ENCODE measurements at places on chromosomes 2 and 18.

GRCh38 chr2:168490015-168490874 lies 34.2 kb downstream of the CERS6 start:
- peak; percentile 7 for DNase-seq

- no peak for DNase-seq
Measured at GRCh38 chr2:155830351-155830750, 502.2 kb downstream of the NR4A2 start.

- DNase-seq, result peak; percentile 84
Measured at GRCh38 chr2:85106489-85107180, 26.6 kb upstream of the TCF7L1 start.

DNA sequence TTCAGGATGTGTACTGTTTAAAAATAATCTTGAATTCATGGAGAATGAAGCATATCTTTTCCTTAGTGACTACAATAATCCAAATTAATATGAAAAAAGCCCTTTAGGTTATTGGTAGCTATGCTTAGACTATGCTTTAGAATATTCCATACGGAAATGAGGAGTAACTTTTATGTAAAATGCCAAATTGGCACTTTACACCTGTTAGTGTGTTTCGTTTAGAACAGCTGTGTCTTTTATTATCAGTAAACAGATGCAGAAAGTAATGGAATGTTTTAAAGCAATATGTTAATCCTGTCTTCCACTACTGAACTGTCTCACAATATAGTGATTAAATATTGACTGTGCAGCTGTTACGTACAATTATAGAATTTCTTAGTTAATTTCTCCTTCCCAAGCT lies 129.6 kb downstream of the PMS1 start:
- no peak for DNase-seq

DNA sequence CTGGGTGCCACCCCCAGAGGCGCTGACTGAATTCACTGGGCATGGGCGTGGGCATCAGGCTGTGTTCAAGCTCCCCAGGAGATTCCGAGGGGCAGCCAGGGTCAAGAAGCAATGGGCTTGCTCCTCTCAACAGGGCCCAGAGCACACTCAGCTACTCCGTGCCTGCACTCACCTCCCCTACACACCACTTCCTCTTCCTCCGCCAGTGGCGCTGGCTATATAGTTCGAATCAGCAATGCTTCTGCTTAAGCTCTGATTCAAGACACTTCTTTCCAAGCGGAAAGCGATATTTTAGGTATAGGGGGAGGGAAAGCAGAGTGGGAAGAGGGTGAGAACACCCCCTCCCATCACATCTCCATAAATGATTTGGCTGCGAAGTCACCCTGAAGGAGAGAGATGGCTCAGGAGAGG lies 42.1 kb downstream of the CRACDL start:
- DNase-seq, result no peak

DNA sequence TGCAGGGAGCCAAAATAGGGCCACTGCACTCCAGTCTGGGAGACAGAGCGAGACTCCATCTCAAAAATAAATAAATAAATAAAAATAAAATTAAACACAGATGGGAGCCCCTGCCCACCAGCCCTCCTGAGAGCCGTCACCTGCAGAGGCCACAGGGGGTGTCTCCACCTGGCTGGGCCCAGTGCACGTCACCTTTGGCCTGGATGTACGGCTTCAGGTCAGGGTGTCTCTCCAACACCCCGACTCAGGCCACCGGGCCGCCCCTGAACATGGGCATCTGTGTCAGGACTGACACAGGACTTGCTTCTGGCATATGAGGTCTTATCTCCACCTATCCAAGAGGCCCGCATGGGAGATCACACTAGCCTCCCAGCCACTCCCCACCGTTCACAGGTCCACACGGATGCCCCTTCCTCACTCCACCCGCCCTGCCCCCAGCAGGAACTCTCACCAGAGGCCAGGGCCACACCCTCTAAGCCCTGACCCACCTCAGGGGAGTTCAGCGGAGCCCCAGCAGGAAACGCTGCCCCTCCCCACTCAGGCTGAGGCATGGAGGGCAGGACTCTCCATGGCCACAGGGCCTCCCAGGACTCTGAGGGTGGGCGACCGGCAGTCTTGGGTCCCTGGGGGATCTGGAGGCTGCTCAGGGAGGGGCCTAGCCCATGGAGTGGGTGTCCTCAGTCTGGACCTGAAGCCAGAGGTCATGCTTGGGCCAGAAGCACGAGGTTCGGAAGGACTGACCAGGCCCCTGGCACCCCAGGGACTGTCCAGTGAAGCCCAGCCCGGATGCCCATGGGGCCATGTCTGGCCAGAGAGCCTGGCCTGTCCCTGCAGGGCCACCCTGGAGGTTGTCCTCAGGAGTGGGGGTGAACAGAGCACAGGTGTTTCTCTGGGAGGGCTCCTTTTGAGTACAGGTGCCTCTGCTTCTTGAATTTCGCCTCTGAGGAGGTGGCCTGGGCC lies 1.6 kb upstream of the CROCC2 start:
- DNase-seq, result no peak

DNA sequence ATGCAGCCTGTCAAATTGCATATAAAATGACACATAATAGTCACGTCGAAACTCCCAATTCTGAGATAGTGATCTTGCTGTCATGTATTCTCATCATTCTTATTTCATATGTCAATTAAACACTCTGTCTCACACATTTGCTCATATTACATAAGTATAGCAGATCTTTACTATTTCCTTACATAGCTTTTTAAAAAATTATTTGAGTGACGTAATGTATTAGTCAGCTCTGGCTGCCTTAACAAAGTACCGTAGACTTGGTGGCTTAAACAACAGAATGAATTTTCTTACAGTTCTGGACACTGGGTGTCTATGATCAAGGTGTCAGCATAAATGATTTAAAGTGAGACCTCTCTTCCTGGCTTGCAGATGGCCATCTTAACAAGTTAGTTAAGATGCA lies 1032.3 kb upstream of the NRXN1 start:
- DNase-seq, result no peak

GRCh38 chr2:130345611-130346010 lies 2.9 kb downstream of the IMP4 start:
- no peak for DNase-seq

- no peak for DNase-seq
Measured at GRCh38 chr18:35027206-35027605, 14.0 kb upstream of the MAPRE2 start.

DNA sequence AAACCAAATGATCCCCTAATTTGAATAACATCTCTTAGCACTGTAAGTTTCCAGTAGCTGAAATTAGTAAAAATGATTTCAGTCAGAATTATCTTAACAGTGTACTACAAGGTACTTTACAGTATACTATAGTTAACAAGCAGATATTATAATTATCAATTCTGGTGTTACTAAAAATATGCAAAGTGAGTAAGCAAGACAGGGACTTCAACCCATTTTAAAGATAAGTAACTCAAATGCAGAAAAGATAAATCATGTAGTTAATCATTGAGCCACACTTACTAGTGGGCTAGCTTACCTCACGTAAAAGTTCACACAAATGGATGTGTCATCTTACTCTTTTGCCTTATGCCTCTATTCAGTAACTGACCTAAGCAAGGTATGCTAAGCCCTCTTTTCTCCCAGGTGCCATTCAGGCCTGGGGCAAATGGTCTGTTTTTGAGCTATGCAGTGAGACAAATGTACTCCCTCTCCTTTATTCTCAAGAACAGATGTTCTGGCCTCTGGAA lies 101.0 kb downstream of the NBAS start:
- DNase-seq, result no peak

- no peak for DNase-seq
Measured at GRCh38 chr2:121121661-121122060, 163.3 kb downstream of the TFCP2L1 start.

- no peak for DNase-seq
Measured at GRCh38 chr2:204670756-204671155, 125.5 kb downstream of the PARD3B start.

- no peak for DNase-seq
Measured at GRCh38 chr2:121519153-121519552, 11.5 kb upstream of the RNU4ATAC start.

DNA sequence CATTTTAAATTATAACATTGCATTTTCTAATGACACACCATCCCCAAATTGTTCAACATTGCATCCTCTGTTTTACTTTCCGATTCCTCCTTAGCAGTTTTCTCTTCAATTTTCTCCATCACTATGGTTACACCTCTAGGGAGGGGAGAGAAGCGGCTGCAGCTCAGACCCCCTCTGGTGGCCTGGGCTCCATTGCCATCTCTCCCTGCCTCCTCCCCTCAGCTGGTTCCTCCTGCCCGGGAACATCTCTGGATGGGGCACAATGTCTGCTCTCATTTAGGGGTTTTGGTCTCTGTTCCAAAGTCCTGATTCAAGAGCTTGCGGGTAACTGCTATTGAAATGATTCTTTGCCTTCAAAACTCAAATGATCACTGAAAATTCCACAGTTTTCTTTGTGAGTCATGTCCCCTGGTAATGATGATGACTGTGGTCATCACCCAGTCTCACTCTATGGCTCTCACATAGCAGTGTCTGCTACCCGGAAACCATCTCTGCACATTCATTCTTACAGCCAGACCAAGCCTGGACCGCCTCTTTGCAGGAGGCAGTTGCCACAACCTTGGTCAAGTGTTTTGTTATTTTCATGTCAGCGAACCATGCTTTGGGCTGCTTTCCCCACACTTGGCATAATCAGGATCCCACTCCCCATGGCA lies 263.9 kb downstream of the ALPK2 start:
- DNase-seq, result no peak

GRCh38 chr18:36661999-36662398 lies 166.8 kb downstream of the TPGS2 start:
- DNase-seq, result peak; percentile 15

DNA sequence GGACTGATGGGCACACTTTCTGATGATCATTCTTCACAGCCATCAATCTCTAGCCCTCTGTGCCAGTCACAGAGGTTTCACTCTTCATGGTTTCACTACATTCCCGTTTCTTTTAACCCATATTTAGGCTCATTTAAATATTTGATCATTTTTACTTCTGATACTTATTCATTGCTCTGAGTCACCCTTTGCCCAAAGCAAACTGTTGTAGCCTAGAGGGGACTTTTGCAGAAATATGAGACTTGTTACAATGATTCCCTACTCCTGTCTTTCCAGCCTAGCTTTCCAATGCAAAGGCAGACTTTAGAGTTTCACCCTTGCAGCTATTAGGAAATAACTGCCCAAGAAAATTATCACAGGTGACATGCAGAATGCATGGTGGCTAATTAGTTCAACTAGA lies 444.2 kb downstream of the PTPRM start:
- DNase-seq, result no peak

DNA sequence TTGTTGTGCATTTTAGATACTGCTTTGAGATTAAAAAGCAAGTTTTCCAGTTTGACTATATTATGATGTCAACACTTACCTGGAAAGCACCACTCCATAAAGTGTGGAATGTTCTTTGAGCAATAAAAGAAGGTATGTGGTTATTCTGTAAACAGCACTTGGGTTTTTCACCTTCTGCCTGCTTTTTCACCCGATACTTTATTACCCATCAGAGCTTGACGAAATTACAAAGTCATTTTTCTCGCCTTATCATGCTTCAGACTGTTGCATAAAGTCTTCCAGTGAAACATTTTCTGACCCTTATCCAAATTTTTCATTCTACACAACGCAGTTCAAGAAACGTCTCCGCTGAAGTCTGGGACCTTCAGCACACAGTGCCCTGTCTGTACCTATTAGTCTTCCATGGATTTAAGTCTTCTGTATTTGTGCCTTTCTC lies 25.2 kb downstream of the CAB39 start:
- no peak for DNase-seq

DNA sequence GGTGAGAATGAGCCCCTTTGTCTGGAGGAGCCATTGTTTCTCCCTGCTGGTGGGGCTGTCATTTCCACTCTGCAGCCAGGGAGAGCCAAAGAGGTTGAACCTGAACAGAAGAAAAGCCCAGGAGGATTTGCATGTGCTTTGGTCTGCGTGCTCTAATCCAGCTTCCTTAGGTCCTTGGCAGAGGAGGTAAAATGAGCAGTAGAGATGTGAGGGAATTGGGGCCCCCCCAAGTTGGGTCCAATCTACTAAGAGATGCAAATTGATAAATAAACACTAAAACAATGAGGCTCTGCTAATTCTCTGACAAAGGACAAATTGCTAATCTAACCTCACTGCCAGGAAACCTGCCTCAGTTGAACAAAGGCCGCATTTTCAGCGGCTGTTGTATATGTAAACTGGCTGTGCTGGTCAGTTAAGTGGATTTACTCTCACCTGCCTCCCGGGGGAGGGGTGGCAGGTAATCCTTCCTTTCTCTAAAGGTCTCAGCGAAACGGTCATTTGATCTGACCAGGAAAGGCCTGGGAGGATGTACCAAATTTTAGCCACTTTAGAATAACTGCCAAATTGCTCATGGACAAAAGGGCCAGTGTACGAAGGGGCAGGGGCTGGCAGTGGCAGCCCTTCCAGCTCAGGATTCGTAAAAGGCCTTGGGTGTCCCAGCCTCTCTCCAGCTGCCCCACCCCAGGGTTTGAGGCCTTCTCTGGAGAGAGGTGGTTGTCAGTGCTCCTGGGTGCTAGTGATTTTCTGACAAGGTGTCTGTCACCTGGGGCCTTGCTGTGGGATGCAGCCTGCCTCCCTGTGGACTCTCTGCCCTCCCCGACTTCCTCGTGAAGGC lies 193.6 kb downstream of the MIB1 start:
- DNase-seq, result no peak

DNA sequence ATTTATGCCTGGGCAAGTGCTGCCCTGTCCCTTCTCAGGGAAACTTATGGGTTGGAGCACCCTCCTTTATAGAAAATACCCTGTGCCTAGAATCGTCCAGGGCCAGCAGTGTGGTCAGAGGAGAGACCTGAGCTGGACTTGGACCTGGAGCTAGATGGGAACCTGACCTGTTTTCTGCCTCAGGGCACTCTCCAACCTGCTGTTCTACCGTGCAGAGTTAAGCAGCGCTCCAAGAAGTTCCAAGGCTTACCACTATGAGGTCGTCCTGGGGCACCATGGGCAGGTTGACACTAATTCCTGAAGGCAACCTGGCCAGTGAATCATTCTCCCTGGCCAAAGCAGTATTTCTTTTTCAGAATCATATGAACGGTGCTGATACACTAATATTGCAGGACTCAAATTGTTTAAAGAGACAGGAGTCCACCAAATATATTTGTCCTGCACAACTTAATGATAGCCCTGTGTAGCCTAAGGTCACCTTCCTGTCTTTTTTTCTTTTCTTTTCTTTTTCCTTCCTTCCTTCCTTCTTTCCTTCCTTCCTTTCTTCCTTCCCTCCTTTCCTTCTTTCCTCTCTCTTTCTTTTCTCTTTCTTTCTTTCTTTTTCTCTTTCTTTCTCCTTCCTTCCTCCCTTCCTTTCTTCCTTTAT lies 455.4 kb upstream of the HNMT start:
- DNase-seq, result no peak

DNA sequence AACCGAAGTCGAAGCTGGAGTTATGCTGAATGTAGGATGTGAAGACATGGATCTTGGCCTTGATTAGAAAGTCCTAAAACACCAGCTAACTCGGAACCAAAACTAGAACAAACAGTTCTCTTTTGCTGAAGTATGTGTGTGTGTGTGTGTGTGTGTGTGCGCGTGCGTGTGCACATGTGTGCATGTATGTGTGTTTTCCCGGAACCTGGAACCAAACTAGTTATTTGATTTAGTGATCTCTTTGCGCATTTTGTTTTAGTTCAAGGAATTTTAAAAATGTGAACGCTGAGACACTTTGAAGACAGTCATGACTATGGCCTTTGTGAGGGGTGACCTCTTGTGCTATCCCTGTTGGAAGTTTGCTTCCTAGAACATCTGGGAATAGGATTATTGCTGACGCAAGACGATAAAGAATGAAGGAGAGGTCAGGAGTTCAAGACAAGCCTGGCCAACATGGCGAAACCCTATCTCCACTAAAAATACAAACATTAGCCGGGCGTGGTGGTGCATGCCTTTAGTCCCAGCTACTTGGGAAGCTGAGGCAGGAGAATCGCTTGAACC lies 23.8 kb downstream of the FHL2 start:
- DNase-seq, result no peak

GRCh38 chr2:15941481-15941850 lies 1.1 kb downstream of the MYCN start:
- no peak for DNase-seq
